Mesenchymal stem cell (in vitro differentiated cells and primary cell): ENCODE measurements at places on chromosomes 3 and 15.

- peak; percentile 26 for DNase-seq
These were observed 60.3 kb downstream of the NOX5 start for GRCh38 chr15:69074843-69075224.

DNA sequence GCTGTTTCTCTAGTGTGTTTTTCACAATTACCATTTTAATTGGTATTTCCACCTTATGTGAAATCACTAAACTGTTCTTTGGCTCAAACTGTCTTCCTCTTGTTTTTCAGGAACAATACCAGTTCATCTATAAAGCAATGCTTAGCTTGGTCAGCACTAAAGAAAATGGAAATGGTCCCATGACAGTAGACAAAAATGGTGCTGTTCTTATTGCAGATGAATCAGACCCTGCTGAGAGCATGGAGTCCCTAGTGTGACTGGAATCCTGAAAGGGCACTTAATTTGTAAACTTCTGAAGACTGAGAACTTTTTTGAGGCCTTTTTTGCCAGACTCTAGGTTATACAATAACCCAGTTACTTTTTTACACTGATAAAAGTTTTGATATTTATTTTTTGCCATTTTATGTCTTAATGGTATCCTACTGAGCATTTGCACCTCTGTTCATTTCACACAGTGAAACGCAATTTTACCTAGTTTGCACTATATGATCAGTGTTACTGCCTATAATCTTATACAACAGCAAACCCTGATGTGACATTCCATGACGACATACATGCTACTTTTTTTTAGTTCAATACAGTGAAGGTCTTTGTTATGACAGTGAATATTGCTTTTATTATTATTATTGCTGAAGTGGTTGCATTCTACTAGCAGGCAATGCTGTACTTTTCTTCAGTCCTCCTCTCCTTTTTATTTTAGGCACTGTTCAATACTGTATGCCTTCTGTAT, 80.1 kb downstream of the FEZF2 start:
- no peak for DNase-seq

- no peak for DNase-seq
These were observed 246.8 kb downstream of the NR1D2 start for GRCh38 chr3:24191801-24192403.

GRCh38 chr3:14147066-14147435, 22.2 kb downstream of the TMEM43 start:
- DNase-seq: no peak

DNA sequence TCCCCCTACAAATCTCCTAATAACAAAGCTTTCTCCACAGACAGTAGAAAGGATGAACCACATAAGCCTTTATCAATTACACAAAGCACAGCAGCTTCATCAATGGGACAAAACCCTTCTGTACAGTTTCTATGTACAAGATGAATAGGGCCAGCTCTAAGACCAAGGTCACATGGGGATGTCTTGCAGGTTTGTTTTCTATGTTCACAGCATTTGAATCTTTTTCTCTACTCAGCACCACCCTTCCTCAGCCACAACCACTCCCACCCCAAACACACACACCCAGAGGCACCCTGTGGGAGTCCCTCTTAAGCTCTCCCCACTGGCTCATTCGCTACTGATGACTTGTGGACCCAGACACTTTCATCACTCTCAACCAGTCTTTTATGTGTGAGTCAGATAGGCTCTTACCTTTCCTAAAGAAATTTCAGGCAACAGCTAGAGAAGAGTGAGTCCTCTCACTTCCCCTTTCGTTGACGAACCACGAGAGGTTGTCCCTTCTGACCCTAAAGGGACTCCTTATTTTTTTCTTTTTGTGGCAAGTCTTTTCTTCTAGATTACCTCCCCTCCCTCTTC, 57.9 kb downstream of the ARHGAP31 start:
- no peak for DNase-seq

GRCh38 chr3:177426106-177426877, 229.0 kb upstream of the TBL1XR1 start:
- no peak for DNase-seq

DNA sequence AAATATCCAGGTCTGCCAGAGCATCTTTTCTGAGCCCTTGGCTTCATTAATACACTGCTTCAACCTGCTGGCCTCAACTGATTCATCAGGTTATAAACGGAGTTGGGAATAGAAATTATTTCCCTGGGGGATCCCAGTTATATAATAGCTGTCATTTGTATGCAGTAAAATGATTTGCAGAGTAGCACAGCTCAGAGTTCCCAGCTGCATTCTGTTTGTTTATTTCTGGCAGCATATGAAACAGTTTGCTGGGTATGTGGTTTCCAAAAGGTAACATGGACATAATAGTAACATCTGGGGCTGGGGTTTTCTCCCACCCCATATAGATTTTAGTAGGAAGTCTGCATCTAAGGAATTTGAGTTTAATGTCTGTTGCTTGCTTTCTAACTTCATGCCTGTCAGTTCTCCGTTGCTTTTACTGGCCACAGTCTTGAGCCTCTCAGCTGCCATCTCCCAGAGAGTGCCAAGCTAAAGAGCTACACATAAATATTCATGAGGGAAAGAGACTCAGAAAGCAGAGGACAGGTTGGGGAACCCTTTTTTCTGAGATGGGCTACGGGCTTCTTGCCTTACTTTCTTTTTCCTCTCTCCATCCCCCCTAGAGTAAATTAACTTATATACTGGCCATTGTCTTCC, 124.6 kb downstream of the TMEM108 start:
- no peak for DNase-seq

- DNase-seq: no peak
These were observed 16.6 kb downstream of the CRYBG3 start for GRCh38 chr3:97838393-97838792.

GRCh38 chr3:5332270-5332956, 144.9 kb downstream of the EDEM1 start:
- no peak for DNase-seq

DNA sequence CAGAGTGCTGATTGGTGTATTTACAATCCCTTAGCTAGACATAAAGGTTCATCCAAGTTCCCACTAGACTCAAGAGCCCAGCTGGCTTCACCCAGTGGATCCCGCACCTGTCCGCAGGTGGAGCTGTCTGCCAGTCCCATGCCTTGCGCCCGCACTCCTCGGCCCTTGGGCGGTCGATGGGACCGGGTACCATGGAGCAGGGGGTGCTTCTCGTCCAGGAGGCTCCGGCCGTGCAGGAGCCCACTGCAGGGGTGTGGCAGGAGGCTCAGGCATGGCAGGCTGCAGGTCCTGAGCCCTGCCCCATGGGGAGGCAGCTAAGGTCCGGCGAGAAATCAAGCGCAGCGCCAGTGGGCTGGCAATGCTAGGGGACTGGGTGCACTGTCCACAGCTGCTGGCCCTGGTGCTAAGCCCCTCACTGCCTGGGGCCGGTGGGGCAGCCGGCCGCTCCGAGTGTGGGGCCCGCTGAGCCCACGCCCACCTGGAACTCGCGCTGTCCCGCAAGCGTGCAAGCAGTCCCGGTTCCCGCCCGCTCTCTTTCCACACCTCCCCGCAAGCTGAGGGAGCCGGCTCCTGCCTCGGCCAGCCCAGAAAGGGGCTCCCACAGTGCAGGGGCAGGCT, 1206.3 kb downstream of the OTOL1 start:
- DNase-seq: no peak

GRCh38 chr15:57476533-57476975, 100.2 kb downstream of the CGNL1 start:
- DNase-seq: peak; percentile 70

DNA sequence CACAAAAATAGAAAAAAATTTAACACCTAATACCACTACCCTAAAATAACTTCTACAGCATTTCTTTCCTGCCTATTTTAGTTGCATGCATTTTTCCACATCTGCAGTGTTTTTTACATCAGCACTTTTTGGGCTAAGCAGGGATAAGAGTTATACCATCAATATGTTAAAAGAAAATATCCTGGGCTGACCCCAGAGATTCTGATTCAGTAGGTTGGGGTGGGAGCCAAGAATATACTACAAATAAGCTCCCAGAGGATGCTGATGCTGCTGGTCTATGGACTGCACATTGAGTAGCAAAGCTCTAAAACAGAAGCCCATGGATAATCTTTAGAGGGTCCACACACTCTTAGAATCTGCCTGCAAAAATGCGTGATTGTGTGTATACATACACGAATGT, 14.8 kb downstream of the FYCO1 start:
- no peak for DNase-seq

DNA sequence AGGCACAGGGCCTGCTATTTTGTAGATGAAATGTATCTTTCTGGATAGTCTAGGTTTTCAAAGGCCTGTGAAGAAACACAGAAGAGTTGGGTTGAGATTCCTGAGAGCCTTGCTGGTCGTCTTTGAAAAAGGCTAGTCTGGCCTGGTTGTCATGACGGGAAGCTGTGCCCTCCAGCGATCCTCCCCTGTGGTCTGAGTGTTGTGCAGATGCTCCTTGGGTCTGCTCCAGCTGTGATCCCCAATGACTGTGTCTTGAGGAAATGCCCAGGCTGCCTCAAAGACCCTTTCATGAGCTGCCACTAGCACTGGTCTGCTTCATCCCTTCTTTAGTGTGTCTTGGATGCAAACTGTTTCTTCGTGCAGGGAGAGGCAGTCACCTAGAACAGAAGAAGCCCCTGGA, 111.0 kb upstream of the SYNPR start:
- no peak for DNase-seq

GRCh38 chr3:197513953-197514785, 41.6 kb downstream of the BDH1 start:
- DNase-seq: no peak

DNA sequence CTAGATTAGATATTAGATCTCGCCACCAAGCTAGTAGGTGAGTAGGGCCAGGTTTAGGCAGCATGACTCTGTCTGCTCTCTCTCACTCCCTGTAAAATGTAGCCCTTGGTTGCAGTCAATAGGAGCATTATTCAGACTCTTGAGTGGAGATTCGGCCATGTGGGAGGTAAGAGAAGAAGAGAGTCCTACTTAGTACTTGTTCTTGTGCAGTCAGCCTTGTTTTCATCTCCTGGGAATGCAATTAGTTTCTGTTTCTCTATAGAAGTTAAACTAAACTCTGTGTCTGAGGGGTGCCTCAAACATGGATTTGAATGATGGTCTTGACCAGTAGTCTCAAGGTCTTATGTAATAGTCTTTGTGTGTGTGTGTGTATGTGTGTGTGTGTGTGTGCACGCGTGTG, 229.5 kb upstream of the DPH6 start:
- DNase-seq: no peak

DNA sequence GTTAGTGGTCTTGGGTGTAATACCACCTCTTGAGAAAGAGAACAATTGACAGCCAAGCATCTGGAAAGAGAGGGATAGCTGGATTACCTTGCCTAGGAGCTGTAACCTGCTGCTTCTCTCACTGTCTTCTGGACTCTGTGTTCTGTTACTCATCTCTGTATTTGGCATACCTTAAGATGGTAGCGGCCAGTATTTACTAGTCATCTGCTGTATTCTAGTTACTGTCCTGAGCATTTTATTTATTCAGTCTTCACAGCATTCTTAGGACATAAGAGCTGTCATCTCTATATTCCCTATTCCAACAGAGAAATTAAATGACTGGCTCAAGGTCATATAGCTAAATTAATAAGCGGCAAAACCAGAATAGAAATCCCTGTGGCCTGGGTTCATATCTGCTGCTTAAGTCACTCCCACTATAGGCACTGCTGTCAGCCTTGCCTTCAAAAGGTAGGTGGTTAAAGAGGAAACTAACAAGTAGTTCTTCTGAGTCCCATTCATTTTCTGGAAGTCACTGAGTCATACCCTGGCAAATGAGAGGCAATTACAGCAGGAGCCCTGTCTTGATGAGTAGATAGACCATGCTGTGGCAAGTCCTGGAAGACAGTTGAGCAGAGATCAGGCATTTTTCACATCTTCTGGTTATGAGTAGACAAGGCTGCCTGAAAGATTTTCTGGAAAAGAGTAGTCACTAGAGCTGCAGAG, 68.2 kb downstream of the RAB7A start:
- peak; percentile 88 for DNase-seq

GRCh38 chr15:31510057-31510456, 183.4 kb downstream of the KLF13 start:
- DNase-seq: no peak

DNA sequence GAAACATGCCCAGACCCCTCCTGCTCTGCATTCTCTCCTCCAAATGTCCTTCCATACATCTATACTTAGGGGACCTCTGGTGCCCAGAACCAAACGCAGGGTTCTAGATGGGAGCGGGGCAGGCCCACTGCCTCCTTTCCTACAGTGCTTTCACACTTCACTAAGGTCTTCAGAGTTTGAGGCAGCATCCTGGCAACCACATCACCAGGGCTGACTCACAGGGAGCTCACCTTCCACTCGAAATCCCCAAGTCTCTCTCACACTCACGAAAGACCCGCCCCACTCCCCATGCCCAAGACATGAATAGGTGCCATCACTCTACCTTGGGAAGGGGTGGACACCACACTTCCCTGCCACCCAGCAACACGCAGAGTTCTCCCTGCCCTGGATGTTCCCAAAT, 18.9 kb downstream of the HOMER2 start:
- DNase-seq: no peak

- peak; percentile 41 for DNase-seq
These were observed 326.2 kb downstream of the TUSC7 start for GRCh38 chr3:117035745-117036144.

GRCh38 chr15:70274255-70274880, 176.7 kb upstream of the TLE3 start:
- DNase-seq: no peak

DNA sequence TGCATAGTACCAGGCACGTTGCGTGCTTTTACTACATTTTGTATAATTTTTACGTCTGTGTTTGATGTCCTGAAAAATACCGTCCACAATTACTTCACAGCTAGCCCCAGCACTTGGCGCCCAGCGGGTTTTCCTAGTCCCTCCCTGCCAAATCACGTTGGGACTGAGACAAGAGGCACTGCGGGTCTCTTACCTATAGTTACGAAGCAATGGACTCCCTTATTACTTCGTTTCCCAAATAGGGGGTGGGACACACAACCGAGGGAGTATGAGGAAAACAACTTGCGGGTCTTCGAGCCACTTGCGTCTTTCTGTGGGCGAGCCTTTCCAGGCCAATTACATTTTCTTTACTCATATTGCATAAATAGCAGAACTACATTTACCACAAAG, 620 bp upstream of the CMSS1 start:
- no peak for DNase-seq

- DNase-seq: no peak
These were observed 39.5 kb downstream of the CD86 start for GRCh38 chr3:122094693-122095092.

DNA sequence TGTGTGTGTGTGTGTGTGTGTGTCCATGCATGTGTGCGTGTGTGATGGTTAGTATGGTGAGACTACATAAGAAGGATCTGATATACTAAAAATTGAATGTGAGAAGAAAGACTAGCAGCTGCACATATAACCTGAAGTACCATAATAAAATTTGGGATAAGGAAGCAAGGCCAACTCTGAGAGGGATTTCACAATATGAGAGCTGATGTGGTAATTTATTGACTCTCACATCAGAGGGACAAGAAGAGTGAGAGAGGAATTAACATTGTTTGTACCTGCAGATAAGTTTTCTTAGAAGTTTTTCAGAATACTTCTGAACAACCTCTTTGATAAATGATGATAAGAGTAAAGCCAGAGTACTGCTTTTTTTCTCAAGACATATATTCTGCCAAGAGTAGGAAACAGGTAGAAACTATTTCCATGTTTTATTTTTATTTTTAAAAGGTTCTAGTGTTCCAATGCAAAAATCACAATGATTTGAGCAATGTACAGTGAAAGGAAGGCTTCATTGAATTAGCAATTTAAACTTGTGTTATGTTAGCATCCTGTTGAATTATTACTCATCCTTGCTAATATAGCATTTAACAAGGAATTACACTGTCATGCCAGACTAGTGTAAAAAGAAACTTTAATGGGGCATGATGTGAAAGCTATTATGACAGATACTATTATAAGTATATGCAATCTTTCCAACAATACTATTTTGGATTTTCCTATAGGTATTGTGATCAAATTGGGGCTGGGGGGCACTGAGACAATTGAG, 415.5 kb upstream of the ARPP21 start:
- DNase-seq: no peak

GRCh38 chr15:23397779-23398178, 43.2 kb downstream of the GOLGA8S start:
- no peak for DNase-seq
